Neural progenitor cell (in vitro differentiated cells): ENCODE measurements at places on chromosomes 4 and X. TPM values are rescaled to one million over a fixed set of nuclear protein-coding genes. Genes with fewer than 3 reads are reported as not detected.
A peak's percentile ranks its signal among the peaks of the same experiment; 100 is the strongest.

PIN4 gene
- total RNA-seq: 21.6 and 21.7 TPM in 2 replicates

BTK gene
- 0.03 TPM in 1 of 2 replicates, not detected in the other for total RNA-seq

DNA sequence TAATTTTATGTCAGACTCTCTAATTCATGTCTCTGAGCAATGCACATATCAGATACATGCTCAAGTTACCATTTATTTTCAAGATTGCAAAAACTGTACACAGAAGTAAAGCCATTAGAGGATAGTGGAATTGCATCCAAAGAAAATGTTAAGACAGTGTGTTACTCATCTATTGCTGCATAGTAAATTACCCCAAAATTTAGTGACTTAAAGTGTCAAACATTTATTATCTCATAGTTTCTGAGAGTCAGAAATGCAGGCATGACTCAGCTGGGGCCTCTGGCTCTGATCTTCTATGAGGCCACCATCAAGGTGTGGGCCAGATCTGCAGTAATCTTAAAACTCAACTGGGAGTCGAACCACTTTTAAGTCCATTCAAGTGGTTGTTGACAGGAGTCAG is 275.2 kb downstream of the QDPR start:
- H3K36me3 ChIP-seq: no peaks in the 10 kb centered on the region
- H3K27ac ChIP-seq: no peak overlapping the region
- H3K27me3 ChIP-seq: no peaks in the 10 kb centered on the region
- no peaks in the 10 kb centered on the region for H3K4me1 ChIP-seq

- no peaks in the 10 kb centered on the region for H3K36me3 ChIP-seq
- peaks cover 51% of the 10 kb centered on the region for H3K4me1 ChIP-seq
- H3K27me3 ChIP-seq: peaks cover 44% of the 10 kb centered on the region
- peak; percentile 70 for DNase-seq
- H3K4me3 ChIP-seq: peak overlapping the region; percentile 28
Observed at GRCh38 chr4:139628184-139629012, 37.2 kb upstream of the MGST2 start.

- H3K4me1 ChIP-seq: peaks cover 20% of the 10 kb centered on the region
- H3K27me3 ChIP-seq: no peaks in the 10 kb centered on the region
- peak overlapping the region; percentile 99 for H3K27ac ChIP-seq
- no peak for DNase-seq
- peak overlapping the region; percentile 84 for H3K4me3 ChIP-seq
Observed at GRCh38 chrX:41335198-41335957, 1.4 kb downstream of the DDX3X start.

DNA sequence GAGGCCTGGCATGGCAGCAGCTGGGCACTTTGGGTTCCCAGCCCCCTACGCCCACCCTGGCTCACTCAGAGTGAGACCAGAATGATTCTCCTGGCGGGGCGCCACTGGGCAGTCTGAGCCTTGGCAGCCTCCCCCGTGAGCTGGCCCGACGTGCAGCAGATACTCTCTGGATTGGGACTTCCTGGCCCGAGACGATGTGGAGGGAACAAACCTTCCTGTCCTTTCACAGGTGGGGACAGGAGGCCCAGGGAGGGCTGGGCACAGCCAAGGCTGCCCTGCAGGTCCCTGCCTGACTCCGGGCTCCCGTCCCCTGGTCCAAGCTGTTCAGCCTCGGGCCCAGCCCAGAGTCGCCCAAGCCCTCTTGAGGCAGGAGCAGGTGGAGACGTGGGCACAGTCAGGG is 17.9 kb upstream of the ADD1 start:
- no peaks in the 10 kb centered on the region for H3K4me1 ChIP-seq
- no peak overlapping the region for H3K4me3 ChIP-seq
- no peak for DNase-seq
- H3K27me3 ChIP-seq: no peaks in the 10 kb centered on the region

- no peaks in the 10 kb centered on the region for H3K4me1 ChIP-seq
- no peaks in the 10 kb centered on the region for H3K36me3 ChIP-seq
- H3K27me3 ChIP-seq: no peaks in the 10 kb centered on the region
- no peak for DNase-seq
- no peak overlapping the region for H3K27ac ChIP-seq
Observed at GRCh38 chr4:26131711-26132110, 189.1 kb upstream of the RBPJ start.

DNA sequence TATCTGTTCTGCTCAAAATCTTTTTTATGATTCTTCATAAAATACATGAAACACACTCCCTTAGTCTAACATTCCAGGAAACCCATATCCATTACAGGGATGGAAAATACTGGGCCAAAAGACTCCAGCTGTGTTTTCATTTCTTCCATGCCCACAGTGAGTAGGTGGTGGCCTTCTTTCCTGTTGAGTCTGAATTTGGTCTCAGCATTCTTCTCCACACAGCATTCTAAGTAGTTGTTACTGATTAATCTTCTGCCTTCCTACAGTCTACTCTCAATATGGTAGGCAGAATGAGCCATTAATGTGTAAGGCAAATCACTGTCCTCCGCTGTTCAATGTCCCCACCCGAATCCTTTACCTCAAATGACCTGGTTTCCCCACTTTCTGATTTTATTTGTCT is 370.6 kb upstream of the RPS6KA3 start:
- no peak overlapping the region for H3K4me3 ChIP-seq
- no peaks in the 10 kb centered on the region for H3K27me3 ChIP-seq
- no peaks in the 10 kb centered on the region for H3K36me3 ChIP-seq
- DNase-seq: no peak
- no peaks in the 10 kb centered on the region for H3K4me1 ChIP-seq
